Osteocyte (in vitro differentiated cells): ENCODE measurements at places on chromosomes 4 and X. TPM values are rescaled to one million over a fixed set of nuclear protein-coding genes. Genes with fewer than 3 reads are reported as not detected.

The C4orf17 gene
- not detected in 2 replicates for total RNA-seq

The NLRP2B gene
- total RNA-seq: not detected in 2 replicates

The XAGE2 gene
- not detected in 2 replicates for total RNA-seq

The LRAT gene
- total RNA-seq: not detected in 2 replicates

- no peak for DNase-seq
These were observed 322.9 kb downstream of the RAPGEF2 start for GRCh38 chr4:159425737-159426305.

- DNase-seq: no peak
These were observed 281.0 kb downstream of the LDB2 start for GRCh38 chr4:16617435-16617834.
